WTC11 (cell line): ENCODE measurements at places on chromosomes 4 and X. TPM values are rescaled to one million over a fixed set of nuclear protein-coding genes. Genes with fewer than 3 reads are reported as not detected.

SLC16A2 gene
- total RNA-seq, result 48.4 to 55.2 TPM (median 48.4 TPM) in 3 replicates

SYTL4 gene
- 0.16 to 0.31 TPM (median 0.27 TPM) in 3 replicates for total RNA-seq

DKK2 gene
- 0.07 TPM in 1 of 3 replicates, not detected in the others for total RNA-seq

CFI gene
- 0.16 to 0.25 TPM in 2 of 3 replicates, not detected in the other for total RNA-seq

ASB11 gene
- not detected in 3 replicates for total RNA-seq

ASMT gene
- 0.32 to 0.87 TPM (median 0.33 TPM) in 3 replicates for total RNA-seq

LGI2 gene
- 5.8 to 12.2 TPM (median 8.3 TPM) in 3 replicates for total RNA-seq

PHF8 gene
- 27.5 to 30.6 TPM (median 29.6 TPM) in 3 replicates for total RNA-seq

MAGEC1 gene
- 0.07 TPM in 1 of 3 replicates, not detected in the others for total RNA-seq

ITGB1BP2 gene
- total RNA-seq, result 5.8 to 6.8 TPM (median 6.1 TPM) in 3 replicates

RAB9A gene
- total RNA-seq, result 18.9 to 26.3 TPM (median 20.7 TPM) in 3 replicates

SNCA gene
- 14.6 to 16.1 TPM (median 15.0 TPM) in 3 replicates for total RNA-seq

PITX2 gene
- 11.3 to 24.9 TPM (median 12.2 TPM) in 3 replicates for total RNA-seq

CEP135 gene
- total RNA-seq, result 11.3 to 13.6 TPM (median 12.9 TPM) in 3 replicates

MAD2L1 gene
- total RNA-seq, result 75.6 to 81.2 TPM (median 76.7 TPM) in 3 replicates

ADH6 gene
- total RNA-seq, result 0.07 TPM in 1 of 3 replicates, not detected in the others

RBM47 gene
- total RNA-seq, result 89.0 to 97.9 TPM (median 92.5 TPM) in 3 replicates

USP26 gene
- 0.11 TPM in 1 of 3 replicates, not detected in the others for total RNA-seq

PAGE4 gene
- total RNA-seq, result 0.82 to 1.5 TPM in 2 of 3 replicates, not detected in the other

YY2 gene
- total RNA-seq, result 0.78 to 1.4 TPM (median 0.82 TPM) in 3 replicates

FAM47E gene
- 1.4 to 1.6 TPM (median 1.6 TPM) in 3 replicates for total RNA-seq

PLAC8 gene
- total RNA-seq, result 1.4 to 3.1 TPM (median 1.6 TPM) in 3 replicates

UGT8 gene
- total RNA-seq, result 29.2 to 30.8 TPM (median 30.7 TPM) in 3 replicates

CTSO gene
- total RNA-seq, result 1.1 to 1.3 TPM (median 1.2 TPM) in 3 replicates

SPANXD gene
- total RNA-seq, result not detected in 3 replicates
